ENCODE measurements at places on chromosomes 1 and 21.

DNA sequence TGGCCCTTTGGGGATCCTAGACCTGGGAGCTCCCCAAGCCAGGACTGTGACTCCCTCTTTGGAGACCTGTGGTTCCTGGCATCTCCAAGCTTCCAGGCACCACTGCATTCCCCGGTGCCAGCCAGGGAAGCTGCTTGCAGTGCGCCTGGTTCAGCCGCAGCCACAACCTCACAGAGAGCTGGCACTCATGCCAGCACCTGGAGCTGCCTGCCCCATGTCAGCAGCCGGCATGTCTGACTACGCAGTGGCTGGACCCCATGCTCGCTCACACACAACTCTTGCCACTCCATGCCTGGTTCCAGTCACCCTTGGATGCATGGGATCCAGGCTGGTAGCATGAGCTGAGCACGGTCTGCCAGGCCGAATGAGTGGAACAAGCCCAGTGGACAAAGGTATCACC is 426.6 kb downstream of the LRRIQ3 start:
- DNase-seq, result no peak

DNA sequence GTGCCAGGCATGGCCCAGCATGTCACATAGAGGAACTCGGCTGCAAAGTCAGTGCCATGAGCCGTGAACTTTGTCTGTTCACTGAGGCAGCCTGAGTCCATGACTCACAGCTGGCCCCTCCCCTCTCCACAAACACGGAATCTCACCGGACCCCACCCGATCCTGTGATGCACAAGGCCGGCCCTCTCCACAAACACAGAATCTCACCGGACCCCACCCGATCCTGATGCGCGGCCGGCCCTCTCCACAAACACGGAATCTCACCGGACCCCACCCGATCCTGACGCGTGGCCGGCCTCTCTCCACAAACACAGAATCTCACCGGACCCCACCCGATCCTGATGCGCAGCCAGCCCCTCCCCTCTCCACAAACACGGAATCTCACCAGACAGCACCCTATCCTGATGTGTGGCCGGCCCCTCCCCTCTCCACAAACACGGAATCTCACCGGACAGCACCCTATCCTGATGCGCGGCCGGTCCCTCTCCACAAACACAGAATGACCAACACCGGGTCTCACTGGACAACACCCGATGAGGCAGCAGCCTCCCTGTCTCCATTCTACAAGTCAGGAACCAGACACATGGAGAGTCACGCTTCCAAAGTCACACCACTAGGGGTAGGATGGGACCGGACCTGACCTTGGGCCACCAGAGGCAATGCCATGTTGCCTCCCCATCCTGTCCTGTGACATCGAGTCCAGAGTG is 39.6 kb upstream of the GPR153 start:
- no peak for DNase-seq

- no peak for DNase-seq
Measured at GRCh38 chr1:228401782-228402640, 4.6 kb downstream of the TRIM11 start.

- DNase-seq, result no peak
Measured at GRCh38 chr1:10525208-10525607, 50.5 kb downstream of the PEX14 start.

- no peak for DNase-seq
Measured at GRCh38 chr1:222331340-222331739, 216.6 kb downstream of the HHIPL2 start.

- DNase-seq, result peak; percentile 22
Measured at GRCh38 chr1:58162952-58163550, 383.5 kb downstream of the OMA1 start.
